ENCODE measurements at places on chromosomes 6 and 20.

- DNase-seq = no peak
Observed at GRCh38 chr20:401682-402495, 6.2 kb upstream of the RBCK1 start.

GRCh38 chr6:140855520-140855919, 1277.2 kb upstream of the GJE1 start:
- no peak for DNase-seq

DNA sequence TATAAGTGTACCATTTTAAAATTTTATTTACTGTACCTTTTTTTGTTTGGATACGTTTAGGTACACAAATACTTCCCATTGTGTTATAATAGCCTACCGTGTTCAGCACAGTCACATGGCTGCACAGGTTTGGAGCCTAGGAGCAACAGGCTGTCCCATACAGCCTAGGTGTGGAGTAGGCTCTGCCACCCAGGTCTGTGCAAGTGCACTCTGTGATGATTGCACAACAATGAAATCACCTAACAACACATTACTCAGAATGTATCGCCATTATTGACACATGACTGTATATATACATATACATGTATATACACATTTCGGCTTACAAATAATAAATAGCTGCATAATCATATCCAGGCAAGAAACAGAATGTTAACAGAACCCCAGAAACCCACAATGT, 15.4 kb downstream of the SERAC1 start:
- DNase-seq = no peak

- no peak for DNase-seq
Observed at GRCh38 chr20:48750376-48750775, 77.4 kb downstream of the PREX1 start.

- DNase-seq = no peak
Observed at GRCh38 chr6:71342772-71343171, 54.2 kb downstream of the OGFRL1 start.

GRCh38 chr6:25706314-25707014, 48.1 kb upstream of the SLC17A4 start:
- DNase-seq = peak; percentile 67

- DNase-seq = no peak
Observed at GRCh38 chr20:44457016-44457415, 18.7 kb upstream of the TTPAL start.

Measured in NCI-H2029 (cell line).